ENCODE measurements at places on chromosomes 1 and 21.

DNA sequence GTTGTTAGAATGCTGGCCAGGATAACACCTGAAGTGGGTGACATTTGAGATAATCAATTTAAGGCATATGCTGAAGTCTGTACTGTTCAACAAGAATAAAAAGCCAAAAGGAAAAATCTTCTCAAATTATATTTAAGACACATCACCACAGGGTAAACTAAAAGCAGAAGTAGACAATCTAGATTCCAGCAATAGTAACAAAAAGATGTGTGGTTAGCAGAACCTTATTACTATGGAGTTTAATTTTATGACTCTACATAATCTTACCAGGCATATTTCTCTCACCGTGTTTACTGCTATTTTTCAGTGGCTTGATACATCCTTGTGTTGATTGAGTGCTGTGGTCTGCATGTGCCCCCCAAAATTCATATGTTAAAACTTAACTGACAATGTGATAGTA is 300.4 kb upstream of the ZP4 start:
- DNase-seq: no peak

DNA sequence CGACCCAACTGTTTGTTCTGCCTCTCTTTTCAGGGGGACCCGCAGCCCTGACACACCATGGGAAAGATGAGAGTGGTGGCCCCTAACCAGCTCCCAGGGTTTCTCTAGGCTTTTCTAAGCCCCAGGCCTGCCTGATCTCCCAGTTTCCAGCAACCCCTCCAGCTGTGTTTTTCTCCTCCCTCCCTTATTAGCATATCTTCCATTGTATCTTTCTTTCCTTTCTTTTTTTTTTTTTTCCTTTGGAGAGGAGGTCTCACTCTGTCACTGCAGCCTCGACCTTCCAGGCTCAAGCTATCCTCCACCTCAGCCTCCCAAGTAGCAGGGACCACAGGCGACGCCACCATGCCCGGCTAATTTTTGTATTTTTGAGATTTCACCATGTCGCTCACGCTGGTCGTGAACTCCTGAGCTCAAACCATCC is 1.8 kb upstream of the CERS2 start:
- no peak for DNase-seq

DNA sequence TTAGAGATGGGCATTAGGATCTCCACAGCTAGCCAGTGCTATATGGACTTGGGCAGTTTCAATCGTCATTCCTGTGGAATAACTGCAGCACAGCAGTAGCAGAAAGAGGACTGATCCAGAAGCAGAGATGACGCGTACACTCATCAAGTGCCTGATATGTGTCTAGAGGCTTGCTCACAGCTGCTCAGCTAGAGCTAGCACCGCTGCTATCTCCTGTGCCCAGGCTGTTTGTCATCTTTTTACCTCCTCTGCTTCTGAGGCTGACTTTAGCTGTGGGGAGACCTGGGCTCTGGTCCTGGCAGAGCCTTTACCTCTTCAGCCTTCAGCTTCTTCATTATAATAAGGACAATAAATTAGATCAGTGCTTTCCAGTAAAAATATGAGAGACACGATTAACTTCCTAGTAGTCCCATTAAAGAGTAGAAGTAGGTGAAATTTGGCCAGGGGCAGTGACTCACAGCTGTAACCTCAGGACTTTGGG is 5.3 kb downstream of the TENT5C start:
- DNase-seq: no peak

- DNase-seq: peak; percentile 98
Observed at GRCh38 chr1:200738327-200738948, at the start of gene CAMSAP2. CAMSAP2 (plus strand) TSS chr1:200738893; CDS start chr1:200739828, 935 bp downstream.

GRCh38 chr1:85962457-85962856 is 194.1 kb downstream of the COL24A1 start:
- DNase-seq: no peak

DNA sequence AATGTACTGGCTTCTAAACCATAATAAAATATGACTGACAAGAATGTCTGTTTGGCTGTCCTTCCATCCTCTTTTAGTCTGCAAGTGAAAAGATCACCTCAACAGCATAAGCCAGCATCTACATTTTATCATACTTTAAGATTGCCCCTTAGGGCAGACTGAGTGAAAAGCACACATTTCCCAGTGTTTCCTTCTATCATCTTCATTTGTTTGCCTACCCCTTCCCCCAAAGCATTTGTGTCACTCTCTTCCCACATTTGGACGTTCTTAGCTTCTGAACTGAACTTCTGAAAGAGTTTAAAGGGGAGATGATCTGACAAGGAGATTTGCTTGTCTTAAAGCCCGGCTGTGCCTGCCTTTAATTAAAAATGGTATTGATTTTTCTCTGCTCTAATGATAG is 322.2 kb downstream of the SPATA17 start:
- no peak for DNase-seq

- DNase-seq: no peak
Observed at GRCh38 chr1:198265073-198265661, 108.4 kb downstream of the NEK7 start.

DNA sequence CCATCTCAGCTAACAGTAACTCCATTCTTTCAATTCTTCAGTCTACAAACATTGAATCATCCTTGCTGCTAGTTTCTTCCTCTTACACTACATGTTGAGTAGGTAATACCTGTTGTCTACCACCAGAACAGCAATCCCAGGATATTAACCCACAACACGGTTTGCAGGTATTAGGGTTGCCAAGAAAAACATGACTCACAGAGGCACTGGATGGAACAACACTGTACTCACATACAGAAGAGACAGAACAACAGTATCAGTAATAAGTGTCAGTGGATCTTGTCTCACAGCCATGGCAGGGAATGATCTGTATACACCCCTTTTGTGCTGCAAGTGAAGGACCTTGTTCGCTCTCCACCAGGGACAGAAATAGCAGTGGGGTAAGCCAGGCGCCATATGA is 212.1 kb downstream of the GPR52 start:
- no peak for DNase-seq

DNA sequence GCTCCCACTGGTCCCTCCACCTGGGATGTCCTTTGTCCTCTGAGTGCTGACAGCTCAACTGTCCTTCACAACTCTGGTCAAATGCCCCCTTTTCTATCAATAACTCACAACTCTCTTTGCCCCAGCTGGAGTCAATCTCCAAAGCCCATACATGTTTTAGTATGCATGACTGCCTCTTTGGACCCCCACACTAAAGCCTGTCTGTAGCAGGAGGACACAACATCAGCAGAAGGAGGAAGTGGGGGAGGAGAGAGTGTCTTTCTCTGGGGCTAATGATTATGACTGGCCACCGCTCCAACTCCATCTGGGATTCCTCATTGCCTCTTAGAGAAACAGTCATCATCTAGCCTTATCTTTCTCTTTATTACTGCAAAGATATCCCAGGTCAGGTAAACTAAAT is 186.6 kb upstream of the FGGY start:
- DNase-seq: no peak

DNA sequence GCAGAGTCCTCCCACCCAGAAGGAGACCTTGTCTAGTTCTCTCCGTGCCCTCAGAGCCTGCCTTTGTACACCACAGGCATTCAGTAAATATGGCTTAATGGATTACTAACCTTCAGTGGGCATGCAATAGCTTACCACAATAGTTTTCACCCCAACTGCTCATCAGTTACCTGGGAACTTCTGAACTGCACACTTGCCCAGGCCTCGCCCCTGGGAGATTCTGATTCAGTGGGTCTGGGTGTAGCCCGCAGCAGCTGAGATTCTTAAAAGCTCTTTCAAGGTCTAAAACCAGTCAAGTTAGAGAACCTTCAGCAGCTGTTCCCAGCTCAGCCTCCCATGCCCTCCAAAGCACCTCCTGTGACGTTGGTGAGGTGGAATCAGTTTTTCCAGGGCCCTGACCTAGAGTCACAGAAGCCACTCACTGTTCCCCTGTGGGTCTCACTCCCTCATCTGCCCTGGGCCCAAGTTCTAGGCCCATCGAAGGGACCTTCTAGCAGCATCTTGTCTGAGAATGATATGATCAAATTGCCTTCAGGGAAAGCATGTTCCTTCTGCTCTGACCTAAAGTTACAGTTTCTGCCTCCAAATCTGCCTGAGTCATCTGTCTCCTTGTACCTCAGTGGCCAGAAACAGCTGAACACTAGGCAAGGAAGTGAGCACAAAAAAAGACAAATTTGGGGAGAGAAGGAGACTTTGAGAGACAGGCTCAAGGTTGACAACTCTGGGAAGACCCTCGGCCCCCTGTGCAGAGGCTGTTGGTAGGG is 10.8 kb downstream of the ASAP3 start:
- DNase-seq: no peak

GRCh38 chr1:33297911-33298622 is 22.8 kb downstream of the A3GALT2 start:
- no peak for DNase-seq

DNA sequence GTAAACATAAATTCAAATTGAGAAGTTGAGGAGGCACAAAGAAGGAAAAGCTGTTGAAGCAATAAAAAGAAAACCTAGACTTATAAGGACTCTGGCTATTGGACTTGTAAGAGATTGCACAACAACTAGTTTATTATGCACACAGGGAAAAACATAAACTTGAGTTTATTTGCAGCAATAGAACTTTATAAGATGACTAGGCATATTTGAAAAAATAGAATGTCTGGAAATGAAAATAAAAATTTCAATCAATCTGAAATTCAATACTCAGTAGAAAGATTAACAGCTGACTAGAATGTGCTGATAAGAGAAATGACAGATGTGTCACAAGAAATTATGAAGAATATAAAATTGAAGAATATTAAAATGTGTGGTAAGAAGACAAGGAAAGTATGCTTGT is 505.4 kb upstream of the ZP4 start:
- no peak for DNase-seq

Data from AG08395 (cell line).